ENCODE measurements at places on chromosomes 6 and 20. TPM values are rescaled to one million over a fixed set of nuclear protein-coding genes. Genes with fewer than 3 reads are reported as not detected.

VIP gene
- total RNA-seq, result 0.48 TPM

EFCAB8 gene
- 0.39 TPM for total RNA-seq

CTCFL gene
- total RNA-seq, result 0.16 TPM

C6orf141 gene
- total RNA-seq, result 3.9 TPM

DLK2 gene
- not detected for total RNA-seq

TINAG gene
- not detected for total RNA-seq

ACTL10 gene
- 0.93 TPM for total RNA-seq

NOP56 gene
- total RNA-seq, result 165 TPM

NRN1 gene
- 20.0 TPM for total RNA-seq
